ENCODE measurements at places on chromosomes 2 and 18.

DNA sequence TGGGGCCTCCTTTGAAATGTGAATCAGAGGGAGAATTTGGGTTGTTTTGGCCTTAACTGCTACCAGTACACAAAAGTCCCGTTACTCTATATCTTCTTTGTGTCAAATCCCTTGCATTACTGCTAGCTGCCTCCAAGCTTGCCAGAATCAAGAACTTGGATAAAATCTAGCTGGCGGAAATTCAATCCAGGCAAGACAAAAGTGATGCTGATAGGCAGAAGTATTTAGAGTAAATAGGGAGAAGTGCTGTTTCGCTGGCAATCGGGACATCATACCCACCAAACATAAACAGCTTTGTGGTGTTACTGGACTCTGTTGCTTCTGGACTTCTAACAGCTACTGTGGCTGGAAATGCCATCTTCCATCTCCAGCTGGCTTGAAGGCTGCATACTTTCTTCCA lies 2.5 kb downstream of the IFIH1 start:
- DNase-seq: no peak

DNA sequence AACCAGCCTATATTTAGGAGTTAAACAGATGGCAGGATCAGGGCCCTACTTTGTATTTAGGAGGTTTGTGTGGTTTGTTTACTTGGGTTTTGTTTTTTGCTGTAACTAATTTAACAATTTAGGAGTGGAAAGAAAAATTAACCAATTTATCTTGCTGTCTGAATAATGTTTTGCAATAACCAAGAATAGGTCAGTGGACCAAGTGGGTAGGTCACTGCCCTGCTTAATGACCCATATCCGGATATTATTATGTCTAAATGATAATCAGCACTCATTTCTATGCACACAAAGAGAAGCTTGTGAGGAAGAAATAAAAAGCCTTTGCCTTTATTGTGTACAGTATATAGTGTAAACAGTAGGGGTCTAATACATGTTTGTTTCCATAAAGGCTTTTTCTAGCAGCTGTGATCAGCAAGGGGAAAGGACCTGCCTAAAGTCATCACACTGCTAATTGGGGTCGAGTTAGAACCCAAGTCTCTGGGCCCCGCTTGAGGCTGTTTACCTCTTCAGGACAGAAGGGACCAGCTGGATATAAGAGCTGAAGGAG lies 76.6 kb downstream of the TGOLN2 start:
- no peak for DNase-seq

DNA sequence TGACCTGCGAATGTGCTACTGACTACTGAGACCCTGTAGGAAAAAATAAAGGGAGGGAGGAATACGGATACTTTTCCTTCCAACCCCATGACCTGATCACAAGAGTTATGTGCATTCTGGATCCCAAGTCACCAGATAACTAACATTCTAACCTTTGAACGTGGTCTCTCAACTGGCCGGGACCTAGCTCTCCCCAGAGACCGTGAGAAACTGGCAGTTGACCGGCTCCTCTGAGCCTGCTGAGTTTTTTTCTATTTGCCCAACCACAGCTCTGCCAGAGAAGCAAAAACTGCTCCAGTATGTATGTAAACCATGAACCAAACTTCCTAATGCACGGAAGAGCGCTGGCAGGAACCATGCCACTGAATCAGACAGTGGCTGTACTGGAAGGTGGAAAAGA lies 47.5 kb upstream of the PTMA start:
- DNase-seq: no peak

GRCh38 chr18:35605686-35606417 lies 24.3 kb downstream of the GALNT1 start:
- DNase-seq: no peak

- no peak for DNase-seq
Observed at GRCh38 chr18:29012883-29013465, 836.0 kb upstream of the CDH2 start.

DNA sequence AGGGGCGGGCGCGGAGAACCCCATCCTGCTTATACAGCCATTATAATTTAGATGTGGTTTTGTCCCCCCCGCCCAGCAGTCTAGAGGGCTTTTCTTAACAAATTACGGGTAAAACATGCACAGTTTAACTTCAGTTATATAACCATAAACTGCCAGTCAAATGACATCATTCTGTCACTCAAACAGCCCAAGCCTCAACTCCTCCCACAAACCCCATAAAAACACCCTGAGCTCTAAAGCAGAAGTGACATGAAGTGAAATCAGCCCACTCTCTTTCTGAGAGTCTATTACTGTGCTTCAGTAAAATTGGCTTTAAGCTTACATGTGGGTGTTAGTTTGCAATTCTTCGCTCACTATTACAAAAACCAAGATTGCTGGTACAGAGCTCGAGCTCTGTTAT lies 705.1 kb upstream of the GCFC2 start:
- no peak for DNase-seq

DNA sequence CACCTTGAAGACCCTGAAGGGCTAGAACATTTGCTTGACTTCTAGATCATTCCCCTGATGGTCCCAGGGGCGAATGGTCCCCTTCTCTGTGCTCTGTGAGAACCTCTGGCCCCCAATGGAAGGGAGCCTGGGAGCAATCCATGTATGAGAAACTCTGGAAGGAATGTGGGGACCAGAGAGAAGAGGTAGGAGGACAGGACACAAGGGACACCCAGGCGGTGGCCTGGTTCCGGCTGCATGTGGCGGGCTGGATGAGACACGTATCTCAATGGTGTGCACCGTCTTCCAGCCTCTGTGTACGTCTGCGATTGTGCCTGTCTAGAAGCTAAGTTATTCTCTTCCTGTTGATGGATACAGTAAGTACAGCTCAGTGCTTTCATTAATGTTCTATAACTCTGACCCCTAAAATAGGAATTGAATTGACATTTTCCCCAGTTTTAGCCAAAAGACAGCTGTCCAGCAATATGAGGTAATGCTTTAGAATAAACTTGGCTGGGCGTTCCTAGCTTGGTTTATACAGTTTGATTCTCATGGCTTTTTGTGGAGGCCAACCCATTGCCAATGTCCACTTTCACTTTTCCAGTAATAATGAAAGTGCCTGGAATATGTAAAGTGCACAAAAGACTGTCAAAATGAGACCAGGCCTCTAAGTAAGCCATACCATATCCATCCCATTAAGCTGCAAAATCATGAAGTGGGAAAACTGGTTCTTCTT lies 30.1 kb upstream of the COPS8 start:
- DNase-seq: no peak

- DNase-seq: no peak
Observed at GRCh38 chr2:106126705-106127281, 67.3 kb downstream of the UXS1 start.

DNA sequence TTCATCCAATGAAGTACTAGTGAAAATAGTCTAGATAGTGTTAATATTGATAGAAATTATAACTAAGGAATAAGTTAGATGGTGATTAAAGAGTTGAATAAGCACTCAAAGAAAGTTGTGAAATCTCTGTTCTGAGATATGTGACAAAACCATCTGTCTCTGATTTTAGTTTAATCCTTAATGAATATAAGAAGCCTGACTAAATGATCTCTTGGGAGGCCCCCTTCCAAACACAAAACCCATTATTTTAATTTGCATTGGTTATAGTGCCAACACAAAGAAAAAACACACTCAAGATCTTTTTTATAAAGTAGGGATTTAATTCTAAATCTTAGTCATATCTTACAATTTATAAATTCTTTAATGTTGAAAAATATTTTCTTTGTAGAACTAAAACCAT lies 34.0 kb downstream of the SCN2A start:
- DNase-seq: no peak

DNA sequence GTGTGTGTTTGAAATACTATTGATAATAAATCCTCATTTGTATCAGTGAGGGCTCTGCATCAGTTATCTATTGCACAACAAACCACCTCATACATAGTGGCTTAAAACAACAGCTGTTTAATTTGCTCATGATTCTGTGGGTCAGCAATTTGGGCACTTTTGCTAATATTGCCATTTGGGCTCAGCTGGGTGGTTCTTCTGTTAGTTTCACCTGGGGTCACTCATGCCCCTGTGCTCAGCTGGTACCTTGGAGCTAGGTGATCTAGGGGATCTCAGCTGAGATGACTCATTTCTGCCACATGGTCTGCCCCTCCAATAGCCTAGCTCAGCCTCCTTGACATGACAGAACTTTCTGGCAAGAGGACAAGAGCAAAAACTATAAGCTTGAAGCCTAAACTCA lies 126.3 kb downstream of the LYPD6B start:
- no peak for DNase-seq

DNA sequence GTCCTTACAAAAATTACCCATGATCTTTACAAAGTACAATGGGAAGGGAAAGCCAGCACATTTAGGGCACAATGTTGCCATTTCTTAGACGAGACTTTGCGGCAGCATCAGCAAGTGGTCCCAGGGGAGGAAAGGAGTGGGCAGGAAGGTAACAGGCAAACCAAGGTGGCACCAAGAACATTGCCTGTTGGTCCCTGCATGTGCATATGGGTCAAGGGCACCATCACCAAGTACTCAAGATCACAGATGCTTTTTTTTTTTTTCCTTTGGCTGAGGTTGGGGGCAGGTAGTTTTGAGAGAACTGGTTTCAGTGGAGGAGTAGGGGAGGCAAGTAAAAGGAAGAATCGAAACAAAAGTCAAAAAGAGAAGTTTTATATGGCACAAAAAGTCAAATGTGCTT lies 752 bp upstream of the CYTIP start:
- DNase-seq: no peak

GRCh38 chr2:212712466-212712865 lies 173.9 kb upstream of the ERBB4 start:
- no peak for DNase-seq

- no peak for DNase-seq
Observed at GRCh38 chr2:110113961-110114591, 1.5 kb downstream of the MALL start.

DNA sequence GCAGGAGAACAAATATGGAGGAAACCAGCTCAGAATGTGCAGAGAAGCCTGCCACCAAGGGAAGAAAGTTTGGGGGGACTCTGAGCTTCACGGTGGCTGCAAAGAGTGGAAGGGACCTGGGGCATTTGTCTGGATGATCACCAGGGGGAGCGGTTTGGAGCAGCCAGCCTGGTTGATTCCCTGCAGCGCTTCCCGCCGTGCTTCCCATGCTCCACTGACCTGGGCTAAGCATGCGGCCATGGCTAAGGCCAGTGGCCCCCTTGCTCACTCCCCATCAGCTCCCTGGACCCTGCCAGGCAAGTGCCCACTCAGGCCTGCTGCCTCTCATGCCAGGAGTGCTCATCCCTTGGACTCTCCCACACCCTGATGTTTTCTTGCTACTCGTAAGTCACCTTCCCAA lies 27.0 kb downstream of the NTSR2 start:
- no peak for DNase-seq

- DNase-seq: no peak
Observed at GRCh38 chr2:126723281-126723815, 67.4 kb downstream of the GYPC start.

DNA sequence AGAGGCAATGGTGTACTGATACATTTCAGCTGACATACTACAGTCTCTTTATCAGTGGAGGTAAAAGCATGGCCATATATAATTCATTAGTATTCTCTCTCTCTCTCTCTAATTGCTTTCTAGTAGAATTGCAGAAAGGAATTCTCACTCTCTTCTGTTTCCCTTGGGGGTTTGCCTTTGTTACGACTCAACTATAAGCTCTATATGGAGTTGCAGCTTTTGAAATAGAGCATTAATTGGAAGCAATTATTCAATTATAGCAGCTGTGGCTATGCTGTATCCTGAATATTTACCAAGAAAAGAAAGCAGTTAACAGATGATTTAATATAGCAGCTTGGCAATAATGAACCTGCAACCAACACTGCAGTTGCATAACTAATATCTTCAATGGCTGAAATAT lies 132.7 kb upstream of the STON1 start:
- DNase-seq: no peak

DNA sequence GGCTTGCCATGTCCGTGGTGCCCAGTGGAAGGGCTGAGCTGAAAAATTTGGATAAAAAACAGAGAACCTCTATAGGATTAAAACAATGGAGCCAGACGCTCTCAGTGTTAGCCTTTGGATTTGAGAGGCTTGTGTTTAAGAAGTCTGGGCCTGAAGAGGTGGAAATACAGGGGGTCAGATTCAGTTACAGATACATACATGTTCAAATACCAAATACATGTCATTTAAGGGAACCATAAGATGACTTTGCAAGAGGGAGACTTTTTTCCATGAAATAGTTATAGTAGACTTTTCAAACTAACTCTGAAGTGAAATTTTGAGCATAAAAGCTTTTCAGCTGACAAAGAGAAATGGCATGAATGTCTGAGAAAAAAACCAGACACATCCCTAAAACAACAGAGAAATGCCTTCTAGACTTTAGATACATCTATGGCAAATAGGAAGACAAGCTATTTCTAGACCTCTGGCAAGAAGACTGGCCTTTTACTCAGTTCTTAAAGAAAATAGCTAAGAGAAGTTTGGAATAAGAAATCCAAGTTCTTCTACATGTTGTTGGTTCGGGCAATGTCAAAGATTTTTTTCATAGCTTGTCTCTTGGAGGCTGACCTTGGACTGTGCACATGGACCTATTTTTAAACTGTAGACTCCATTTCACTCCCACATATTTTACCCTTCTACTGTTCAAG lies 112.9 kb downstream of the LTBP1 start:
- DNase-seq: no peak

All from activated CD8-positive, alpha-beta memory T cell treated with anti-CD3 and anti-CD28 coated beads, Interleukin-2, amount 50 U/mL, for 48 hours (primary cell).